ENCODE measurements at places on chromosomes 13 and 19. TPM values are rescaled to one million over a fixed set of nuclear protein-coding genes. Genes with fewer than 3 reads are reported as not detected.

CD79A gene
- total RNA-seq, result 0.33 TPM

CEACAM16 gene
- total RNA-seq, result not detected

CEACAM20 gene
- total RNA-seq, result 0.33 TPM

CYP4F8 gene
- total RNA-seq, result not detected

CD33 gene
- total RNA-seq, result not detected

AKAP8 gene
- 28.4 TPM for total RNA-seq

DCLK1 gene
- 6.7 TPM for total RNA-seq

TNNT1 gene
- not detected for total RNA-seq

TMEM238 gene
- not detected for total RNA-seq

CEACAM6 gene
- total RNA-seq, result not detected

CA11 gene
- total RNA-seq, result 2.0 TPM

PRSS57 gene
- not detected for total RNA-seq

ZNF524 gene
- total RNA-seq, result 11.9 TPM

FCAR gene
- total RNA-seq, result not detected

CNOT3 gene
- 13.4 TPM for total RNA-seq

GIPR gene
- total RNA-seq, result under 0.01 TPM

ENOX1 gene
- total RNA-seq, result 0.65 TPM

SULT2A1 gene
- total RNA-seq, result not detected

CEACAM3 gene
- not detected for total RNA-seq

KANK3 gene
- total RNA-seq, result 31.8 TPM

ZNF439 gene
- total RNA-seq, result 3.4 TPM

WASF3 gene
- 26.2 TPM for total RNA-seq

NCAN gene
- not detected for total RNA-seq

ZNF66 gene
- 4.6 TPM for total RNA-seq

FLT3 gene
- not detected for total RNA-seq

KDELR1 gene
- 127 TPM for total RNA-seq

IGFL1 gene
- not detected for total RNA-seq

ZNF560 gene
- total RNA-seq, result under 0.01 TPM

RYR1 gene
- under 0.01 TPM for total RNA-seq

ZNF260 gene
- 20.3 TPM for total RNA-seq

C1QTNF9 gene
- total RNA-seq, result not detected

ONECUT3 gene
- total RNA-seq, result not detected

KLK7 gene
- total RNA-seq, result not detected

ZNF737 gene
- total RNA-seq, result 14.0 TPM

LPAR6 gene
- 28.9 TPM for total RNA-seq

TLE2 gene
- total RNA-seq, result 34.6 TPM

ZNF534 gene
- total RNA-seq, result not detected

RDH8 gene
- not detected for total RNA-seq

FCGBP gene
- total RNA-seq, result not detected

FGF9 gene
- not detected for total RNA-seq

KLHL1 gene
- not detected for total RNA-seq

KLC3 gene
- not detected for total RNA-seq

FFAR1 gene
- not detected for total RNA-seq

GGN gene
- total RNA-seq, result 0.65 TPM

KIR3DL1 gene
- not detected for total RNA-seq

SHISA2 gene
- 0.98 TPM for total RNA-seq

BRCA2 gene
- 3.9 TPM for total RNA-seq

KLK6 gene
- total RNA-seq, result not detected
